ENCODE measurements at places on chromosomes 1 and 21.

DNA sequence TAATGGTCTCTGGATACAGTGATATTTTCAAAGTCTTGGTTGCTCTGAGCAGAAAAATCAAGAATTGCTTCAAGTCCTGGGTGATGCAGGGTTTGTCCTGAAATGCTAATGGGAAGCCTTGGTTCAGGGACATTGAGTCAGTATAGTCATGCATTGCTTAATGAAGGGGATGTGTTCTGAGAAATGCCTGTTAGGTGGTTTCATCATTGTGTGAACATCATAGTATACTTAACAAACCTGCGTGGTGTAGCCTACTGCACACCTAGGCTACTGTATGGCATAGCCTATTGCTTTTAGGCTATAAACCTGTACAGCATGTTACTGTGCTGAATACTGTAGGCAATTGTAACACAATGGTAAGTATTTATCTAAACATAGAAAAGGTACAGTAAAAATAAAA, 36.4 kb downstream of the TBCE start:
- DNase-seq: no peak

DNA sequence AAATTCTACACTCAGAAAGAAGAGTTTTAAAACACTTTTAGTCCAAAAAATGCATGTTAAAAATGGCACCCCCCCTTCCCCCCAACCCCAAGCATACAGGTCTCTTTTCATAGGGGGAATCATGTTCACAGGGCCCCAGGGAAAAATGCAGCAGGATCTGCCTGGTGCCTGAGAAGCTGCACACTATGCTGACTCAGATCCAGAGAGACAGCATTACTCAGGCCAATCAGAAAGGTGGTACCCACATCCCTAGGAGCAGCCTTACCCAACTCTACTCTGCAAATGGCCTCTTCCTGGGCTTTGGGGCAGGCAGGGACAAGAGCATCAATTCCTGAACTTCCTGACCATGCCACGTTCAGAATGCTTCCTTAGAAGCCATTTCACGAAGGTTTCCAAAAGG, 119.0 kb downstream of the HIVEP3 start:
- no peak for DNase-seq

DNA sequence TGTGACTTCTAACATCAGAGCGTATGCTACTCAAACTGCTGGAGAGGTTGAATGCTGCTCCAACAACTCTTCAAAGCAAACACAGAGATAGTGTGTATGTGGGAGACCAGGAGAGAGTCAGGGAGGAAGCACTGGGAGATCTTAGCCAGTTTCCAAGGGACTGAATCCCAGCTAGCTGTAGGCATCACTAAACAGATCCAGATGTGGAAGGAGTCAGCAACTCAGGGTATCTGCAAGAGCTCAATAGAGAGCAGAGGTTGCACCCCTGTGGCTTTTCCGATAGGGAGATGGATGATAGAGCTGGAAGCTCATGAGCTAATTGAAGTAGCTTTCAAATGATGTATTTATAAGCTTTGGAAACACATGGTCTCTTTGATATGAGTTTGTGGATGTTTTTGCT, 168.9 kb upstream of the HOOK1 start:
- DNase-seq: no peak

DNA sequence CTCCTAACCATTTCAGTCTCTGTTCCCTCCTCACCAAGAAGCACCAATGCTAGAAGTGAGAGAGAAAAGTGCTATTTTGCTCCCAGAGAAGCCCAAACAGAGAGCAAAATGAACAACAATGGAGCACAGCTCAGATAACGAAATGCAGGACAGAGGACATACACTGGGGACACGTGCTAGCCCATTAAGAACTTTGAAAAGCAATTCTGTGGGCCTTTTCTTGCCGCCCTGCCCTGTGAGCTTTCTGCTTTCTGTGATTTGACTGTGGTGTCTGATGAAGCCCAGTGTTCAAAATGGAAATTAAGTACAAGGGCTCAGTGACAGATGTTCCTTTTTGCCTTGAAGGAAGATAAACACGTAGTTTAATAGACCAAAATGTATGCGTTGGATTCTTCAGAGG, 130.8 kb downstream of the S1PR1 start:
- no peak for DNase-seq

DNA sequence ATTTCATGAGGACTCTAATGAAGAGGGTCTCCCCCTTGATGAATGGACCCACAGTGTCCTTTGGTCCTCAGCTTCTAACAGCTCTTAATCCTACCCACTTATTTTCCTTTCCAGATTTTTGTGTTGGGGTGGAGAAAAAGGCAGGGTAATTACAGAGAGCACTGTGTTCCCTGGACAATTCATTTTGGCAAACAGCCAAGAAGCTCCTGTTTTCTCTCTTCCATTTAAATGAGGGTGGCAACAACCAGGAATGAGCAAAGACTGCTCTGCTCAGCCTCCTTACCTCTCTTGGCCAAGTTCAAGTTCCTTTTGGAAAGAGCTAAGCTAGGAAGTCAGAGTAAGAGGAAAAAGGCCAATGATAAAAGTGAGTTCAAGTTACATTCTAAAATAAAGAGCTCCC, 11.9 kb downstream of the XKR8 start:
- DNase-seq: no peak

- no peak for DNase-seq
These were observed 6.3 kb downstream of the RXFP4 start for GRCh38 chr1:155947741-155948140.

Data from hematopoietic multipotent progenitor cell treated with erythropoietin and hydrocortisone succinate and interleukin-3 and kit ligand, for 6 days (in vitro differentiated cells).